NCI-H82 (cell line): ENCODE measurements at places on chromosomes 6 and 20.

DNA sequence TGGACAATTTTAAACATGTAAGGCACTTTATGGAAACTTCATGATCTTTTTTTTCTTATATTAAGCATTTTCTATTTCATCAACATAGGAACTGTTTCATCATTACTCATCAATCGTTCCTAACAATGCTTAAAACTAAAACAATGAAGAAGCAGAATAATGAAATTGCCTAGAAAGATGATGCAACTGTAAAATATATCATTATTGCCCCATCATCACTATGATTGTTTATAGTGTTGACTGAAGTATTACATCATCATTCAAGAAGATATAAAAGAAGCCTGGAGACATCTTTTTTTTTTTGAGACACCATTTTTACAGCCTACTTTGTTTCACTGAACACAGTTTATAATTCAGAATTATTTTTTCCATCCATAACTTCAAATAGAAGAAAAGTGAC, 147.2 kb downstream of the TRDN start:
- no peak for DNase-seq

DNA sequence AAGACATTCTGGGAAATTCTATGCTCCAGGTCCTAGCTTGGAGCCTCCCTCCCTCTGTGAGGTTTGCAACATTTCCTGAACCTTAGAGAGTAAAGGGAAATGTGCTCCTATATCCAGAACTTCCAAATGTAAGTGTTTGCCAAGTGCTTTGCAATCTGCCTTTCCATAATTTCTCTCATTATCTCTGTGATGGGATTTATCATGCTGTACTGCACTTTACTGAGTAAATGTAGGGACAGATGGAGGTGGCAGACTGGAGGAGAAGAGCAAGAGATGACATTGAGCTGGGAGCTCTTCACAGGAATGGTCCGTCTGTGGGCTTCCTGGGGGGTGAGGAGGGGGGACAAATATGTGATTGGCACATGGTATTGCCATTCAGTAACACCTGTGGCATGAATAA, 184.3 kb downstream of the SOX4 start:
- DNase-seq = peak; percentile 74

GRCh38 chr20:11248687-11249638, 575.2 kb upstream of the JAG1 start:
- DNase-seq = peak; percentile 97

DNA sequence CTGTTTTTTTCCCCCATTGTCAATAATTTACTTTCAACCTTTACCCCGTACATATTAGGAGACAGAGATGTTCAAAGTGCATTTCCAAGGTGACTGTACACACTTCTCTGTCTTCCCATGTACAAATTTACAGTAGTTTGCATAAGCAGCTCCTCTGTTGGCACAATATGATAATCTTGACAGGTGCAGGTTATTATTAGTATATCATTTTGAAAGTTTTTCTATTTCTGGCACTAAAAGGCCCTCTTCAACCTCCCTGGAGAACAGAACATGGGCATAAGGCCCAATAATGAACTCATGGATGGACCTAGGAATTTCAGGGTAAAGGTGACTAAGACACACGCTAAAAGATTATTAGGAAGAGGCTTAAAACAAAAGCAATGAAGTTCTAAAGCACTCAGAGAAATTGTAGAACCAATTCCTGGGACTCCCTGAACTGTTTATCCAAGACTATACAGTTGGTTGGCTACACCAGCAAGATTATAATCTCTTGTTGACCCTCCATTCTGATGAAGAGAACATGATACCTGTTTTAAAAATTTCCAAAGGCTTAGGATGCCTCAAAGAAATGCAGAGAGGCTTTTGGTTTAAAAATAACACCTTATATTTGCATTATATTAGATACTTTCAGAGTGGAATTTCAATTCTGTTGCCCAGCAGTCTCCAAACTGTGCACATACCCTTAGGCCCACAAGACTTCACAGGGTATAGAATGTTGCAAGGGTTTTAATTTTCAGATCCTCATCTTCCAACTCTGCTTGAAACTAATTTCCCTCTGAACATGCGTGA, 1.1 kb downstream of the AIG1 start:
- no peak for DNase-seq

GRCh38 chr6:1015825-1016224, 296.1 kb upstream of the FOXQ1 start:
- peak; percentile 34 for DNase-seq

DNA sequence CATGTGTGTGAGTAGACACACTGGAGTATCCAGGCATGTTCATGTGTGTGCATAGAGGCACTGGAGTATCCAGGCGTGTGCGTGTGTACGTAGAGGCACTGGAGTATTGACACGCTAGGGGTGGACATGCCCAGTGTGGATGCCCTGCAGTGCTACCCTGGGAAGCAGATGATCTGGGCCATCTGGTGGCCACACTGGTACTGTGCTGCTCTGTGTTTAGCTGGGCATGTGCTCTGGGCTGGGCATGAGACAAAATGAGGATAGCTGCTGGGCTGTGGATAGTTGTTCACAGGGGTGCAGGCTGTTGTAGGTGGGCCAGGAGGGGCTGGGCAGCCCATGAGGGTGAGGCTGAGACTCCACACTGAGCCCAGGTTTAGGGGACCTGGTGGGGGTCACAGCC, 24.0 kb upstream of the NPBWR2 start:
- DNase-seq = peak; percentile 56
